ENCODE measurements at places on chromosomes 2 and 18.

DNA sequence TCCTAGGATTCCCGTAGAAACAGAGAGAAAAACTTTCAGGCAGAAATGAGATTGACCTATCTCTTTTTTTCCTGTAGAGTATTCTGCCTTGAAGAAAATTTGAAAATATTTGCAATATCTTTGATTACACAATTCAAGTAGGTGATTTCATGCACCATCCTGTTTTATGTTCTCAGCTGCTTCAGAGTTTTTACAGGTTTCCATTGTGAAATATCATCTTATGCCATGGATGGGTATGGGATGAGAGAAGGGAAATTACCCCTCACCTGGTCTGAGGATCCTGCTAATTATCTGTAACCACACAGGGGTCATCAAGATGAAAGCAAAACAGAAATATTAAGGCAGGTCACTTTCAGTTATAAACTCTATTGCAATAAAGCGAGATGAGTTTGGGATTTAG, 264.8 kb downstream of the TXNL1 start:
- DNase-seq, result no peak

DNA sequence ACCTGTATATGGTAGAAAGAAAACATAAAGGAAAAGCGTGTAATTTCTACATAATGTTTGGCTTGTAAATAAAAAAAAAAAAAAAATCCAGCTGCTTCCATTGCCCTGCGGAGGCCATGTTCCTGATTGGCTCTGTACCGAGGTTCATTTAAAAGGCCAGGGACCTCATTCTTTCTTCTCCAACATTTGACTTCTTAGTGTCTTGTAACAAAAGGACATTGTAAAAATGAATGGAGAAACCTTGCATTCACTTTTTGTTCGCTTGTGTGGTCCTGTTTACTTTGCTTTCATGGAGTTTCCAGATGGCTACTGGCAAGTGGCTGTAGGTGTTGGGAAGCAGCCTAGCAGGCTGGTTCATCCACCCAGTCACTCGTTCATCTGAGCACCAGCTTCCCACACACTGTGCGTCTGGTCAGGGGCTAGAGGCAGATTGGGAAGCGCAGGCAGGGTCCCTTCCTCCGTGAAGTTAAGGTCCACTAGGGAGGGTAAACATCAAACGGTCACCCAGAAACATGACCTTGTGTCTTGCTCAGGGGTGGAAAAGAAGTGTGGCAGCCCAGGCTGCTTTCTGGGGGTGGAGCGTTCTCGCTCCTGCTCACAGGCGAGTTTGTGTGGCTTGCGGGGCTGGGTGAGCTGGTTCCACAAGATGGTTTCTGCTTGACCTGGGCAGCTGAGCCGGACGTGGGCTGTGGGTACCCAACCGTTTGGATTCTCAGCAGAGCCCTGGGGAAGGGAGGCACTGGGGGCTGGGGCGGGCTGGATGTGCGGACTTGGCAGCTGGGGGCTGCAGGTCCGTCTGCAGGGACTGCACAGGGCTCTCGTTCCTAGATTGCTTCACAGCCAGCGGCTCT, 260.7 kb downstream of the AGAP1 start:
- no peak for DNase-seq

- peak; percentile 81 for DNase-seq
Observed at GRCh38 chr2:73870084-73870483, 22.7 kb upstream of the ACTG2 start.

GRCh38 chr2:11145350-11145749, 9.9 kb upstream of the SLC66A3 start:
- DNase-seq, result no peak

DNA sequence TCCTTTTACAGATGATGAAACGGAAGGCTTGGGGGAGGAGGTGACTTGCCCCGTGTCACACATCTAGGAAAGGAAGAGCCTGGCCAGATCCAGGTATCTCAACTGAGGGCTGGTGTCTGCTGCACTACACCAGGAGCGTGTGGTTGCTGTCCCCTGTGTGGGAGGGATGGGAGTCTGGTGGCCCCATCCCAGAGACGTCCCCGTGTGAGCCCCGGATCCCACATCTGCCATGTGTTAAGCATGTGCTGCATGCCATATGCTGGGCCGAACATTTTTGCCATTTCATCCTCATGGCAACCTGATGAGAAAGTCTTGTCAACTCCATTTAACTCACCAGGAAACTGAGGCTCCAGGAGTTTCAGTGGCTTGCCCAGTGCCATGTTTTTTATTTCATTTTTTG, 4.2 kb downstream of the GAREM2 start:
- no peak for DNase-seq

DNA sequence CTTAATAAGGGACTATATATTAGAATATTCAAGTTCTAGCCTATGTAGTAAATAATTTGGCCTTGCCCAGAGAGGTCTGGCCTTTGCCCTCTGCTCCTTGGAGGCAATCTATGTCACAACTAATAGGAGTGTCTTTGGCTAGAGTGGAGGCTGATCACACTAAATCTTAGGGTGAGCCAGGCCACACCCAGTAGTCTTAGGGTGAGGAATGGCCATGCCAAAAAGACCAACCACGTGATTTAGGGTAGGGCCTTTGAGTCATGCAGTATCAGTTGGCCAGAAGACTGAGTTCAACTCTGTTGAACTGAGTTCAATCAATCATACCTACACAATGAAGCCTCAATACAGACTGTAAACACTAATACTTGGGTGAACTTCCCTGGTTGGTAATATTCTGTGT, 26.0 kb upstream of the FLACC1 start:
- no peak for DNase-seq

- DNase-seq, result no peak
Observed at GRCh38 chr2:218999881-219000568, 6.8 kb upstream of the CRYBA2 start.

DNA sequence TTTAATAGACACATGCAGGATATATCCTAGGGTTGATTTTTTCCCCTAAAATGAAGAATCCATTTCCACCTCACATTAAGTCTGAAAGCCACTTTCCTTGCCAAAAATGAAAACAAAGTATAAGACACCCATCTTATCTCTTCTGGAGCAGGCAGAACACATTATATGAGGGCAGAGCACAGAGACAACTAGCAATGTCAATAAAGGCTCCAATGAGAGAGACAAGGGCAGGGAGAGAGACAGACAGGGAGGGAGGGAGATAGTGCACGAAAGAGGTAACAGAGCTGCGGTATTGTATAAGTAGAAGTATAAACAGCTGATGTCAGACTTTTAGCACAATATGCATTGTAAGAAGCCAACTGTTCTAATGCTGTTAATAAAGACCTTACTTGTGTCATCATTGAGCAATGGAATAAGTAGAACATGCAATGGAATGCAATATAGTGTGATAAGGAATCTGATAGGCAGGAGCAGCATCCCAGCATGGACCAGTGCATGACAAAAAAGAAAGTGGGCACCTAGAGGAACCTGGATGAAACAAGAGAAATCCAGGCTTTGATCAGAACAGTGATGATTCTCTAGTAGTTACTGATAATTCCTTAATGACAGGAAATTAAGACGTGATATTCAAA, 150.6 kb upstream of the TCF4 start:
- no peak for DNase-seq

- DNase-seq, result peak; percentile 62
Observed at GRCh38 chr2:235827585-235827992, 333.7 kb downstream of the AGAP1 start.

GRCh38 chr2:98085649-98086048, 1.3 kb upstream of the VWA3B start:
- DNase-seq, result no peak

GRCh38 chr18:55069497-55069896, 110.2 kb upstream of the CCDC68 start:
- no peak for DNase-seq

DNA sequence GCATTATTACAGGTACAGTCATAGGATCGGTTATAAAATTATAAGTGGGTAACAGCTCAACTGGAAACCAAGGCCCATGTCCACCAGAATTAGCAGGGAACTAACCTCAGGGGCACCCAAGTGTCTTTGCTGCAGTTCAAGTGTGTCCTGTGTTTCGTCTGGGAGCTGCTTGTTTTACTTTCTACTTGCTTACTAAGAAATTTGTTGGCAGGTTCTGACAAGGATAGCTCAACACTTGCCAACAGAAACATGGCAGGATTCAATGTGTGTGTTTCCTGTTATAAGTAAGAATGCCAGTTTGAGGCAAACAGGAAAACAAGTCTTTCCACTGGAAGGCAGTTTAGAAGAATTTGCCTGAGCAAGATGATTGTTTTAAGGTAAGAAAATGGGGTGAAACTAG, 104.5 kb downstream of the EPHA4 start:
- DNase-seq, result no peak

DNA sequence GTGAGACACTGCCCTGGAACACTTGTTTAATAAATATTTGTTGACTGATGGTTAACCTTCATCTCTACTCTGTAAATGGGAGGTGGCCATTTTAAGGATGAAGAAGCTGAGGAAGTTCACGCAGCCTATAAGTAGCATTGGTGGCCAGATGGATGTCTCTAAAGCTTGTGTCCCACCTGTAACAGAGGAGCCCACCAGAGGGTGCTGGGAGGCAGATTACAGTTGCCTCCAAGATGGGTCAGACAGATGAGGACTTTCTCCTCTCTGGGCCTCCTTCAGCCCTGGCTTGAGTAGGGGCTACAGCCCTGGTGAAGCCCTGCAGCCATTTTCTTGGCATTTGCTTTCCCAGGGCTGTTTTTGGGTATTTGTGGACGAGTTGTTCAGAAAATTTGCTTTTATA, 45.0 kb upstream of the MCFD2 start:
- no peak for DNase-seq

GRCh38 chr18:75071866-75072671, 136.9 kb downstream of the PTGR3 start:
- no peak for DNase-seq

DNA sequence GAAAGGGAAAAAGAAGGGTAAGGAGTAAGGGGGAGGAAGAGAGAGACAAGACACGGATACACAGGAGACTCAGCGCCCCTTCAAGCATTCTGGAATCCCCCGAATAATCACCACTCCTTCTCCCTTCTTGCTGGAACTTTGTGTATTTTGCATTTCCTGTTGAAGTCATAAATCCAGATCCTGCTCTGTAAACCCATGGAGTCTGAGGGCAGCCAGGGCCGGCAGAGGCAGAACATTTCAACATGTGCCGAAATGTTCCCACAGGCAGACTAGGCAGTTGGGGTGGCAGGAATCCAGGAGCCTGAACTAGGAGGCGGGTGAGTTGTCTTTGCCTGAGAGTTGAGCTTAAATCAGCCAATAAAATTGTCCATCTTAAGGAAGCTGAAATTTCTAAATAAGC, 193.1 kb downstream of the SH3RF3 start:
- peak; percentile 90 for DNase-seq

DNA sequence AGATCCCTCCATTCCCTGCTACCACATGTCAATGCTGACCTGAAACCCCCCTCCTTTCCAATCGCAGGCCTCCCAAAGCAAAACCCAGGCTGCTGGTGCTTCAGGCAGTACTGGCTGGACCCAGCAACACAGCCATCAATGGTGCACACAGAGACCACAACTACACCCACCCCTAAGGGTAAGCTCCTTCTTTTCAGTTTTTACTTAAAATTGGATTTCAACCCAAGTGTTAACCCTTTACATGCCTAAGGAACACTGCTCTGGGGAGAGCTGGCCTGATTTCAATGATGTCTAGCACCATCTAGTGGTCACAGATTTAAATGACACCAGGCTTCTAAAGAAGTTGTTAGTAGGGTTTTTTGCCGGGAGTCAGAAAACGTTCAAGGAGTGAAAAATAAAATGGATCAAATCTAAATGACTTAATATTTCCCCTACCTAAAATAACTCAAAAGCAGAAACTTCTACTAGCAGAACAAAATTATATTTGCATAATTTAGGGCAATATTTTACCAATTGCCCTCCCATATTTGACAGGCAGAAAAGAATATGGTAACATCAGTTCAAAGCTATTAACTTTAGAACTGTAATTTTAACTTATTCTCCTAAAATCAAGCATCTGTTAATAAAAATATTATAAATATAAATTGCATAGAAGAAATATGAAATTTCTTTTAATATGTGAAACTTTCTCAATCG, 24.6 kb downstream of the FECH start:
- peak; percentile 53 for DNase-seq

- no peak for DNase-seq
Observed at GRCh38 chr2:44707945-44708660, 233.4 kb upstream of the SIX3 start.

- no peak for DNase-seq
Observed at GRCh38 chr2:16952368-16952767, 286.7 kb upstream of the CYRIA start.

DNA sequence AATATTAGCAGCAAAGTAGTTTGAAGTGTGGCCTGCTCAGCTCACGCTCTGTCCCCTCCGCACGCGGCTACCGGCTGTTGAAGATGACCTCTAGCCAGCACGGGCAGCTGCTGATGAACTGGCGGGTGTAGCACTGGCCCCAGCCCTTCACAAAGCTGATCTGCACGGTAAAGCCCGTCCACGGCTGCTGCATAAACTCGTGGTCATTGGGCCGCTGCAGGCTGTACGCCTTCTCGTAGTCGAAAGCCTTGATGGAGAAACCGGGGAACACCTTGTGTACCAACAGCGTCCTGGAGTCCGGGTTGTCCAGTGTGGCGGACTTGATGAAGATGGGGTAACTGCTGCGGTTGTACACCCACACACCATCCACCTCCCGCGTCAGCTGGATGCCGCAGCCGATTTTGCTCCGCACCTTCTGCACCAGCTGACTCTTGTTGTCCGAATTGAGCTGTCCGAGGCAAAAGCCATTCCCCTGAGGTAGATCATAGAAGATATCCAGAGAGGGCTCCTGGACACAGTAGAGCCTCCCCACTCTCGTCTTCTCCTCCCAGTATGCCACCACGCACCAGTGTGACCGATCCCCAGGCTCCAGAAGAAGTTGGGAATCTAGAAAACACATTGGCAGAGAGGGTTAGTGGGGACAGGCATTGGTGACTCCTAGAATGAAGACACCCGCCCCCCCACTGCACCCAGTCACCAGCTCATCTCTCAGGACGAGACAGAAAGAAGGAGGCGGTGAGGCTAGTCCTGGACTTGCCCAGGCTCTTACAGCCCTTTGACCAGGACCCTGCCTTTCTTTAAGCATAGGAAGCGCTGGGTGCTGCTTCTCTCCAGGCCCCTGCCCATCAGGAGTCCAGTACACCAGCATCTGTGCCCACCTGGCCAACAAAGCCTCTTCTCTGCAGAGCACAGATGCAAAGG, 29.2 kb downstream of the SMAD7 start:
- DNase-seq, result no peak

DNA sequence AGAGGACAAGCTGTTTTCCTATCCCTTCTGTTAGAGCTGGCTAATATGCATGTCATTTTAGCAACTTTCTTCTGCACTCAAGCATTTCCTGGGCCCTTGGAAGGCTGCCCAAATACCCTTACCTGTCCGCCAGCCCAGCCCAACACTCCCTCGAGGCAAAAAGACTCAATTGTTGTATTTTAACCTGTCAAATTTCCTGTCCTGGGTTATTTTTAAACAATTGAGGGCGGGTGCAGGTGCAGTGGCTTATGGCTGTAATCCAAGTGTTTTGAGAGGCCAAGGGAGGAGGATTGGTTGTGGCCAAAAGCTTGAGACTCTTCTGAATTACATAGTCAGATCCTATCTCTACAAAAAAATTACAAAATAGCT, 125.0 kb upstream of the ARHGAP28 start:
- no peak for DNase-seq

- no peak for DNase-seq
Observed at GRCh38 chr2:200596774-200597570, 11.2 kb downstream of the AOX1 start.

- no peak for DNase-seq
Observed at GRCh38 chr2:169978402-169979017, 151.3 kb downstream of the UBR3 start.
